ENCODE measurements at places on chromosomes 12 and 14.
A peak's percentile ranks its signal among the peaks of the same experiment; 100 is the strongest.

DNA sequence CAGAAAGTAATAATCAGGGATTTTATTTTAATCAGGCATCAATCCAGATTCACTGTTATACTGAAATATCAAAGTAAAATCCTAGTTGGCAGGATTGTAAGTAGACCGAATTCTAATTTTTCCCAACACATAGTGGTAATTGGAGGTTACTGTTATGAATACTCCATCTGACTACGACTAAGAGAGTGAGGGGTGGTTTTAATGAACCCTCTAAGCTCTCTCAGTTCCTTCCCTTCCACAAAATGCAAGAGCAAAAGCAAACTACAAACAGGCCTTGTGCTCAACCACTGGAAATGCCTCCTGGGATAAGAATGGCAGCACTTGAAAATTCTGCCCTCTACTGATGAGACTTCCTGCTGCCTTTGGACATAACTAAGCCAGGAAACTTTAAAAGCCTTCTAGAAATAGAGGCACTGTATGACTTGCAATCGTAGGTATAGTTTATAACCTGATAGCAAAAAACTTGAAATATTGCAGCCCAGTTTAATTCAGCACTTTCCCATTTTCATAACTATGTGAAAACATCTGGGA is 184.8 kb downstream of the SLC16A7 start:
- no peak for DNase-seq

GRCh38 chr14:76793324-76793723 is 19.4 kb downstream of the ANGEL1 start:
- no peak for DNase-seq

- peak; percentile 92 for DNase-seq
Measured at GRCh38 chr12:20368114-20368650, at the start of gene PDE3A. PDE3A (plus strand) TSS chr12:20368537; CDS start chr12:20369285, 748 bp downstream.

- DNase-seq = peak; percentile 33
Measured at GRCh38 chr14:80850197-80850814, 91.2 kb downstream of the CEP128 start.

DNA sequence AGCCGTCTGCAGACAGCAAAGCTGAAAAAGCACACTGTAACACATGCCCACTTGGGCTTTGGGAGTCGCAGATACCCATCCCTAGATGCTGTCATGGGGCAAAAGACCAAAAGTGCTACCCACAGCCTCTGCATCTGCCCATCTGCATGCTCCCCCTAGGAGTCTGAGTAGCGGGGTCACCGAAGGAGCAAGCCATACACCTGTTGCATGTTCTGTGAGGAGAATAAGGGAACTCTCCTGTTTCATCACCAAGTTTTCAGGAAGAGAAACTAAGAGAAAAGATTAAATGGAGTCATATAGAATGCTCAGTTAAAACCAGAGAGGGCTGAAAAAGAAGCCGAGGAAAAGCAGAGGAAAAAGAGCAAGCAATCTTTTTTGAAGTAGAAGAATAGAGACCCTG is 13.7 kb upstream of the ST8SIA1 start:
- DNase-seq = no peak

- no peak for DNase-seq
Measured at GRCh38 chr14:61502459-61503093, 181.2 kb downstream of the PRKCH start.
